Kidney glomerular epithelial cell (primary cell): ENCODE measurements at places on chromosomes 5 and 9.

- no peak for DNase-seq
Measured at GRCh38 chr5:125143011-125143410, 396.6 kb upstream of the ZNF608 start.

GRCh38 chr9:123599781-123600180 is 243.8 kb downstream of the CRB2 start:
- DNase-seq = no peak

GRCh38 chr5:178203670-178204181 is 607 bp upstream of the HNRNPAB start:
- DNase-seq = no peak

GRCh38 chr5:157540707-157541446 is 34.7 kb downstream of the ADAM19 start:
- no peak for DNase-seq

DNA sequence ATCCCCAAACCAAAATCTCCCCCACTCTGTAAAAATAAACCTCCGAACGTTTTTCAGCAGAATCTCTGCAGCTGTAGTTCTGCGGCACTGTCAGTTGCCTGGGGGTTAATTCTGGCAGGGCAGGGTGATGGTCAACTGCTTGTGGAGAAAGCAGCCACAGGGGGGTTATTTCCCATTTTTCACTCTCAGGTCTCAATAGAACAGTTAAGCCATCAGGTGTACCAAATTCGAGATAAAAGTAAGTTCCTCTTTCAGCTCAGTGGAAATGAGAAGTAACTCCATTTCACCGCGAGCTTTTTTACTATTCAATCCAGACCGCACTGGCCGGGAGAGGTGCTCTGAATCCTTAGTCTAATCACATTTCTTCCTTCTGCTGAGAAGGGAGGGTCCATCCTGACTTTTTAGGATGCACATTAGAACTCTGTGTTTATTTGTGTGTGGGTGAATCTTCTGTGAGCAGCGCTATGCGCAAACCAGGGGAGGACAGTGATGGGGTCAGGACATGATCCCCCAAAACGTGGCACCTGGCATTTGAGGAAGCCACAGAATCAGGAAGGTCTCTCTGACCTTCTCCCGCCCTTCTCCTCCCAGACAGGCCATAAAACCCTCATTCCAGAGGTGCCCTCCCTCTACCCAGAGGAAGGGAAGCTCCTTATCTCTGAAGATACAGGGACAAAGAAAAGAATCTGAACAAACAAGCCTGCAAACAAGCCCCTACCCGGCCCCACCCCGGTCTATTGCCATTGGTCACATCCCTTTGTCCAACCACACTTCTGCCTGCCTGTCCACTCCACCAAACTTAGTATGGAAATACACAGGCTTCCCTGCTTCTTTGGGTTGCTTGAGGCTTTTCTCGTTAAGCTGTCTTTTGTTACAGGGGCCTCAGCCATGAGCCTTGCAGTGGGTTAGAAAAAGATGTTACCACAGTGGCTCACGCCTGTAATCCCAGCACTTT is 229.0 kb downstream of the ROR2 start:
- DNase-seq = no peak

DNA sequence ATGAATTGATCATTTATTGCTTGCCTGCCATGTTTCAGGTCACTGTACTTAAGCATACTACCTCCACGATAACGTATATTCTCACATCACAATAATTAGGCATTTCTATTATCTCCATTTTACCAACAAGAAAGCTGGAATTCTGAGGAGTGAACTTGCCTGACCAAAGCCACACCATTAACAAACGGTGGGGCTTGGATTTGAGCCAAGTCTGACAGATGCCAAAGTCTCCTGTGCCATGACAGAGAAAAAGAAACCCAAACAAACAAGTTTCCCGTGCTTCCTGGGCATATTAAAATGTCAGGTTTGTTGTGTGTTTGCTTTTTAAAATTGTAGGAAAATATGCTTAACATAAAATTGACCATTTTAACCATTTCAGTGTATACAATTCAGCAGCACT is 40.8 kb upstream of the KCNV2 start:
- DNase-seq = no peak
